Activated CD4-positive, alpha-beta T cell treated with anti-CD3 and anti-CD28 coated beads, Interleukin-2, amount 50 U/mL, for 48 hours (primary cell): ENCODE measurements at places on chromosomes 11 and 22.

GRCh38 chr11:96696731-96697130 lies 306.9 kb downstream of the JRKL start:
- no peak for DNase-seq

- DNase-seq: no peak
These were observed 80.0 kb downstream of the C11orf91 start for GRCh38 chr11:33620423-33621171.

- DNase-seq: no peak
These were observed 6.4 kb downstream of the TP53I11 start for GRCh38 chr11:44944181-44944852.

DNA sequence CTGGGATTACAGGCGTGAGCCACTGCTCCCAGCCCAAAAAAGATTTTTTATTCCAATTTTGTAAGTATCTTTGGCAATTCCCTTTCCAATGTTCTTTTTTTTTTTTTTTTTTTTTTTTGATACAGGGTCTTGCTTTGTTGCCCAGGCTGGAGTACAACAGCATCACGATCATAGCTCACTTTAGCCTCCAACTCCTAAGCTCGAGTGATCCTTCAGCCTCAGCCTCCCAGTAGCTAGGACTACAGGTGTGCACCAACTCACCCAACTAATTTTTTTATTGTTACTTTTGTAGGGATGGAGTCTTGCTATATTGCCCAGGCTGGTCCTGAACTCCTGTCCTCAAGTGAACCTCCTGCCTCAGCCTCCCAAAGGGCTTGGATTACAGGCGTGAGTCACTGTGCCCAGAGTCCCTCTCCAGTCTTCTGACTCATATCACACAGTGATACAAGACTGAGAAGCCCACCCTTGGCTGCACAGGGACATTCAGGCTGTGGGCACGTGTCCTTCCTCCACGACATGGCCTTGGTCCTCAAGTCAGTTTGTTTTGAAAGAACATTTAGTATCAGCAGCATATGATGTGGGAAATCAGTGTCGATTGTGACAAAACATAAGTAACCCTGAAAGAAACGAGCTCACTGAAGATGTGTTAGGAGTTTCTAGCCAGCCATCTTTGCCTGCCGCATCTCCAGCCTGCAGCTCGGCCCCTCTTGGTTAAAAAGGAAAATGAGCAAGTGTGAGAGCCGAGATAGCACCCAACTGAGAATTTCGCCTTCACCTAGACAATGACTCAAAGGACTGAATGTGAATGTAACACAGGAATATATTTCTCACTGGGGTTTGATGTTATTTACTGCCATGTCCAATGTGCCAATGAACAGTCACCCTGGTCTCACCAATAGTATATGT lies 175.5 kb downstream of the MN1 start:
- DNase-seq: no peak

DNA sequence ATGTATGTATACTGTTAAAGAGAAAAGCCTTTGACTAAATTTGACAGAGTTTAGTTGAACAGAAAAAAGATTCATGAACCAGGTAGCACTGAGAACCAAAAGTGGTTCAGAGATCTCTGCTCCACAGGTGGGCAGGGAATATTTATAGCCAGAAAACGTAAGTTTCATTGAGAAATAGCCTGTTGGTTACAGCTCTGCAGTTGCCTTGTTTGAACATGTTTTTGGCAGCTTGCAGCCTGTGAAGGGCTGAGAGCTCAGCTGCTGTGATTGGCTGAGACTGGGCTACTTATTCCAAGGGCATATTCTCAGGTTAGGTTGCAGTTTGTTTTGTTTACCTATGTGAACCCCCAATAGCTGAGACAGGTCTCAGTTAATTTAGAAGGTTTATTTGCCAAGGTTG lies 13.5 kb upstream of the ZNF74 start:
- DNase-seq: no peak

- DNase-seq: no peak
These were observed 4.2 kb downstream of the SEPTIN5 start for GRCh38 chr22:19718456-19719049.

DNA sequence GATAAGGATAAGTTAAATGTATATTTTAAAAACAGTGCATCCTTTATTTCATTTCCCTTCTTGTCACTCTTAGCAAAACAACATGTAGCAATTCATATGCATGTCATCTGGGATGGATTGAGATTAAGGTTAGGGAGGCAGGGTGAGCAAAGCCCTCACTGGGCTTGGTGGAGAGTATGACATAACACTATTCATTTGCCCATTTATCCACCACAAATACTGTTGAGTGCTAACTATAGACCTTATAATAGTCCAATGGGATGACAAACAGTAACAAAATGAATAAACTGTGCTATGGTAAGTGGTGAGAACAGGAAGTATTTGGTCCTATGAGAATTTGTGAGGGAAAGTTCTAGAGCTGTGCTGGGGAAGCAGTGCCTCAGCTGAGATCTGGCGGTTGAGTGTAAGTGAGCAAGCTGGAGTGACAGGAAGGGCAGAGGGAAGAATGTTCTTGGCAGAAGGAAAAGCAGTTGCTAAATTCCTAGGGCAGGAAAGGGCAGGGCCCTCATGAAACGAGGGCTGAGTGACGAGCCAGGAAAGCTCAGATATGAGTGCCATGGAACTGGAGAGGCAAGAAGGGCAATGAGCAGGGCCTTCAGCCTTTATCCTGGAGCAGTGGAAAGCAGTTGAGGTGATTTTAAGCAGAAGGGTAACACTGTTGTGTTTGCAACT lies 6.7 kb downstream of the HSD17B12 start:
- no peak for DNase-seq

DNA sequence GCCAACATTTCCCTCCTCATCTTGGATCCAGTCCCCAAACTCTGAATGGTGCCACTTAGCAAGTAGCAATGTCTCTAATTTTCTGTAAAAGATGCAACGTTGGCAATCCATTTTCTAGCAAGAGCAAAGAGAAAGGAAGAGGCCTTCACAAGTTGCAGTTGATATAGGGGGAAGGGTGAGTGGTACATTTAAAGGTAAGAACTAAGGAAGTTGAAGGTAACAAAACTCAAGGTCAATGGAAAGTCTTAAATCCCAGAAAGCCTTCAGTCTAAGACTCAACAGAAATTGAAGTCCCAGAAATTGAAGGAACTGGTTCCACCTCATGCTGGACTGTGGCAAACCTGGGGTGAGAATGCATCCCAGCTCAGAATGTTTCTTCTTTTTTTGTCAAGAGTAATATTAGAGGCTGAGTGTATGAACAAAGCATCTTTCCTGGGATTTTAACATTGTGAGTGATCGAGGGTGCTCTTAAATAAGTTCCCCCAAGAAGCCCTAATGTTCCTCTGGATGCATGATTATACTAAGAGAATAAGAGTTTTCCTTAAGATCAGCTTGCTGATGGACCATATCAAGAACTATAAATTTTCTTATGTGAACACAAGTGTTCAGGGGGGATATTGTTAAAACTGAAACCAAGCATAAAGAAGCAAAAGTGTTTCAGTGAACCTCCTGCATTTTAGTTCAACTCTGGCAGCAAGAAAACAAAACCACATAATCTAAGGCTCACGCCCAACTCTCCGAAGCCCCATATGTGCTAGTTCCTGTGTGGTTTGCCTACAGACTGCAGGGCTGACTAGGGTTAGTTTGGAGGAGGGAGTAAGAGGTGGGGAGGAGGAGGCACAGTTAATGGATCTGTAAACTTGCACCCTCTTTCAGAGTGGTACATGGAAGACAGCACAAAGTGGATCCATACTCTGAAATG lies at the start of gene GRAP2:
Gene GRAP2 (plus strand): TSS at position 779 of the 922 bp plus-strand sequence. CDS start 46,023 bp downstream, outside the sequence.
- peak; percentile 49 for DNase-seq

DNA sequence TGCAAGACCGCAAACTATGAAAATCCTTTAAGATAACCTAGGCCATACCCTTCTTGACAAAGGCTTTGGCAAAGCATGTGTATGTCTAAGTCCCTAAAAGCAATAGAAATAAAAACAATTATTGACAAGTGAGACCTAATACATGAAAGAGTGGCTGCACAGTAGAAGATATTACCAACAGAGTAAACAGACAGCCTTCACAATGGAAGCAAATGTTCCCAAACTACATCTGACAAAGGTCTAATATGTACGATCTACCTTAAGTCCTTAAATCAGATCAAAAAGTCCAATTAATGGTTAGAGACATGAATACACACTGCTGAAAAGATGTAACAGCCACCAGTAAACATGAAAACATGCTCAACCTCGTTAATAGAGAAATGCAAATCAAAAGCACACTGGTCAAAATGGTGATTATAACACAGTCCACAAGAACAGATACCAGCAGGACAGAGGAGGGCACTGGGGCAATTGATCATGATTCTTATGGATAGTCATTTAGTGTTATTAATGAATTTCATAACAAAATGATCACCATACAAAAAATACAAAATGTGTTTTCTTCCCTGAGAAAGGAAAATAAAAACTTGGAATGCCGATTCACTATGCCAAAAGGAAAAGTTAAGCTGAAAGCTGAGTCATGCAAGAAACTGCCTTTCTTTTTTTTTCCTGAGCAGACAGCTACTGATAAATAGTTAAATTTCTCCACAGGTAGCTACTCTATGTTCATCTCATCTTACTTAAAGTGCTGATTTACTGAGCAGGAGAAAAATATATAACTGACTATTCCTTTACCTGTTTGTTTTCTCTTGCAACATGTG lies 102.6 kb upstream of the VPREB1 start:
- DNase-seq: no peak

DNA sequence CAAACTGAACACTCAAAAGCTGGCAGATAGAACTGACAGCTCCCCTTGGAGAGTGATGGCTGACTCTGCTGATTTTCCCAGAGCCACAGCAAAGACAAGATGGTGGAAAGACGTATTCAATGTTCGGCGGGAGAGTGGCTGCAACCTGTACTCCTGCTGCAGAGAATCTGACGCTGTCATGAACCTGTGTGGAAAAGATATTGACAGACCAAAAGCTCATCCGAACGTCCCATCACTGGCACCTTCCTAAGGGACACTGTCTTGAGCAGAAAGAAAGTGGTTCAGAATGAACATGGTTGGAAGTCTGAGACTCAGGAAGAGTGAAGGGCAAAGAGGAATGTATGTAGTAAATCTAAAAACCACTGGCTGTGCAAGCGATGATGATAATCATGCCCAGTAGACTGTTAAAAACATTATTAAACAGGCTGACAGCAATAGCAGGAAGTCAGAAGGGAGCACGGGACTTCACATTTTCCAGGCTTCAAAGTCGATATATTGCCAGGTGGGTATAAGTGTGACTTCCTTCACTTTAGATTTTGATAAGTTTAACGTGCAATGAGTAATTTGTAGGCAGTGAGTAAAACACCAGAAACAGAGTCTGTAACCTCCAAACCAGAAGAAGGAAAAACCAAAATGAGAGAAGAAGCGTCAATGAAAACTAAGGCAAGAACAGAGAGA lies 6.2 kb upstream of the IL17REL start:
- peak; percentile 50 for DNase-seq

- DNase-seq: no peak
These were observed 117.3 kb downstream of the RASSF10 start for GRCh38 chr11:13126430-13126829.

GRCh38 chr22:41217553-41218157 lies 12.5 kb downstream of the L3MBTL2 start:
- peak; percentile 56 for DNase-seq

GRCh38 chr22:24285245-24285644 lies 14.6 kb downstream of the SPECC1L start:
- no peak for DNase-seq

DNA sequence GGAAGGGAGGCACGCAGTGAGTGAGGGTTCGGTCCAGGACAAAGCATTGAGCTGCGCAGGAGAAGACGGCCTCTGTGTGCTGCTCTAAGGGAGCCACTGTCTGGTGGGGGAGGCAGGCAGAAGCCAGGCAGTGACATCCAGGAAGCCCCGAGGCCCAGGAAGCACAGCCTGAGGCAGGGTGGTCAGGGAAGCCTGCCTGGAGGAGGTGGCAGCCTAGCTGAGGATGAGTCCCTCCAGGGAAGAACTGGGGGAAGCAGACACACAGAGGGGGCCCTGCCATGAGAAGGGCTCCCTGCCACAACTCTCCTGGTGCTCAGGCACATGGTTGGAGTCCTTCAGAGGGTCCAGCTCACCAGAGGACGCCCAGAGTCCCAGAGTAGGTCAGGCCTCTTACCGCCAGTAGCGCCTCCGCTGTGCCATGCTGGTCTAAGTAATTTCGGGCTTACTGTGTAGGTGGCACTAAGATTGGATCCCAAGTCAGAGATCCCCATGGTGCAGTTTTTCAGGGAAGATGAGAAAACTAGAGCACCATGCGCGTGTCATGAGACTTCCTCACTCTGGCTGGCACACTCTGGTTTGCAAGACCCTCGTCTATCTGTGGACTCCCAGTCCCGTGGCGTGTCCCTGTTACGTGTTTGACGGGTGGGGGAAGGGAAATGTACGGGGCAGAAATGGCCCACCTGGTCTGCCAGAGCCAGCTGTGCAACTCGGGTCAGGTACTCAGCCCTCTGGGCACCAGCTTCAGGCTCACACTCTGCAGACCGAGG lies 887.2 kb downstream of the BRD1 start:
- DNase-seq: no peak

DNA sequence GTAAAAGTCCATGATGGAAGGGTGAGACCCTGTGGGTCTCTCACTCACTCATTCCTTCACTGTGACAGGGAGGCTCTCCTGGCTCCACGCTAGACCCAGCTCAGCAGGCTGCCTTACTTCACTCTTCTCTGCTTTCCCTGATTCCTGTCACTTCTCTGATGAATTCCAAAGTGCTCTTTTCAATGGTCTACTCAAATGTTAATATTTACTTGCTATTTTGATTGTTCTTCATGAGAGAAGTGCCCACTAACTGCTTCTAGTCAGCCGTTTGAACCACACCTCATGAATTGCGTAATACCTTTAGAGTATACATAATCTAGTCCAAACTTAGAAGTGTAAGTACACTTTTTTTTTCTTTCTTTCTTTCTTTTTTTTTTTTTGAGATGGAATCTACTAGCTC lies 1350.2 kb upstream of the RAG2 start:
- DNase-seq: no peak

DNA sequence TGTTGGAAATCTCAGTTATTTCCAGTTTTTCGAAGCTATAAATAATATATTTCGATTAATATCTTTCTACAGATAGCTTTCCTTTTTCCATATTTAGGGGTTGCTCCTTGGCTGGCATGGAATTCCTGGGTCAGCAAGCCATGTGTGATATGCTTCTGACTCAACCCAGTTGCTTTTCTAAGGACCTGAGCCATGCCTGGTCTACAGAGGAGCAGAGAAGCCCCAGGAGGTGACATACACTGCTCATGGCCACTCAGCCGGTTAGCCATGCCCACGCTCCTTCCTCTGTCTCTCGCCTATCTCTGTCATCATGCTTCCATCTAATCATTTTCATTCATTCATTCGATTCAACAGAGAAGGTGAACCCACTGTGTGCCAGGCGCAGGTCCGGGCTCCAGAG lies 23.2 kb upstream of the PDGFB start:
- DNase-seq: no peak

GRCh38 chr11:95884376-95884775 lies 39.5 kb downstream of the MTMR2 start:
- DNase-seq: no peak

DNA sequence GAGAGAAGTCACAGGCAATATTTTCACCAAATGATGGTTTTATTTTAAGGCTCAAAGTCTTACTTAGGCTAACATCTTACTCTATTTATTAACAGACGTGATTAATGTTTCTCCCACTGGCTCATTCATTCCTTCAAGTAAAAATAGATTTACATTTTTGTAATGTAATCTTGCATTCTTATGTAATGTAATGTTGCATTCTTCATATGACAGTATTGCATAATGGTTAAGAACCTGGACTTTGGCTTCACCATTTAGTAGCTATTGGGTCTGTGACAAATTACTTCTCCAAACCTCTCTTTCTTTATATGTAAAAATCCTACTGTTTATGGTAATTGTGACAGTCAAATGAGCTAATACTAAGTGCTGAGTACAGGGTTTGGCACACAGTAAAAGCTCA lies 3.3 kb upstream of the DIXDC1 start:
- no peak for DNase-seq
